Neural progenitor cell (in vitro differentiated cells): ENCODE measurements at places on chromosomes 7 and 10. TPM values are rescaled to one million over a fixed set of nuclear protein-coding genes. Genes with fewer than 3 reads are reported as not detected.

- no peak overlapping the region for H3K4me3 ChIP-seq
- no peak for DNase-seq
- H3K4me1 ChIP-seq: peaks cover 3% of the 10 kb centered on the region
- no peak overlapping the region for H3K27ac ChIP-seq
- no peaks in the 10 kb centered on the region for H3K36me3 ChIP-seq
Measured at GRCh38 chr7:149498811-149499210, 1.2 kb upstream of the ZNF746 start.

GRCh38 chr7:138974675-138975292 lies 6.4 kb downstream of the KIAA1549 start:
- no peak overlapping the region for H3K27ac ChIP-seq
- no peaks in the 10 kb centered on the region for H3K36me3 ChIP-seq
- DNase-seq: peak; percentile 21
- H3K27me3 ChIP-seq: peaks cover 24% of the 10 kb centered on the region

DNA sequence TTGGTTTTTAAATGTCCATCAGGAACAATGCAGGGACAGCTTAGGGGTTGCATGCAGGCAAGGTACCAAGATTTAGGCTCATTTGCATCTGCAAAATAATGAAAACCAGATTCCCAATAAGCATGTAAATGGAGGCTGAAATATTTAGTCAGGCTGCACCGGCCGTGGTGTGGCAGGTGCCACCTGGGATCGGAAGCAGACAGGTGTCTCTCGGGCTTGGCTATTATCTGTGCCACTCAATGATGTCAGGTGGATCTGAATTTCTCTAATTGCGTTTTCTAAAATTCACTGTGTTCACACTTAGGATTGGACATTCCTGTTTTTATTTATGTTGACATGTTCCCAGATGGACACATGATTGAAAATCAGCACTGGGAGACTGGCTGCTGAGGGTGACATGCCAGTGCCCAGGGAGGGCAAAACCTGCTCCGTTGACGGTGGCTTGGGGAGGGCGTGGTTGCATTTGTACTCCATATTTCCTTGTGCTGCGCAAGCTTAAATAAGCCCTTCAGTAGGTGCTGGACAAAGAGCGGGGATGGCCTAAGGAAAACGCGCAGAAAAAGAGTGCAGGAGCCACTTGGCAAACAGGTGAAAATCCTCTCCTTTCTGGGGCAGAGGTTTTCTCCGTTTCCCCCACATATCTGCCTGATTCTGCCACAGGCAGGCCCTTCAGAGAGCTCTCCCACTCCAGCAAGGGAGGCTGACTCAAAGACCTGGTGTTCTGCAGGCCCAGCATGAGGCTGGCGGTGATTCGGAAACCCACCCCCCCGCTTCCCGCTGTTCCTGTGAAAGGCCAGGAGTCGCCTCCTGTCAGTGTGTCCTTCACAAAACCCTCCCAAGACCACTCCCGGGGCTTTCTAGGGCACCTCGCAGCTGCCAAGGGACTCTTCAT lies 142.5 kb downstream of the WDR37 start:
- H3K36me3 ChIP-seq: no peaks in the 10 kb centered on the region
- H3K27me3 ChIP-seq: no peaks in the 10 kb centered on the region
- DNase-seq: peak; percentile 41
- peaks cover 13% of the 10 kb centered on the region for H3K4me1 ChIP-seq
- no peak overlapping the region for H3K27ac ChIP-seq

C10orf71 gene
- not detected in 2 replicates for total RNA-seq

ANKRD61 gene
- total RNA-seq: 0.46 TPM in 1 of 2 replicates, not detected in the other

AS3MT gene
- 33.3 and 40.3 TPM in 2 replicates for total RNA-seq

CPA4 gene
- not detected in 2 replicates for total RNA-seq
